ENCODE measurements at places on chromosomes 11 and 22.

DNA sequence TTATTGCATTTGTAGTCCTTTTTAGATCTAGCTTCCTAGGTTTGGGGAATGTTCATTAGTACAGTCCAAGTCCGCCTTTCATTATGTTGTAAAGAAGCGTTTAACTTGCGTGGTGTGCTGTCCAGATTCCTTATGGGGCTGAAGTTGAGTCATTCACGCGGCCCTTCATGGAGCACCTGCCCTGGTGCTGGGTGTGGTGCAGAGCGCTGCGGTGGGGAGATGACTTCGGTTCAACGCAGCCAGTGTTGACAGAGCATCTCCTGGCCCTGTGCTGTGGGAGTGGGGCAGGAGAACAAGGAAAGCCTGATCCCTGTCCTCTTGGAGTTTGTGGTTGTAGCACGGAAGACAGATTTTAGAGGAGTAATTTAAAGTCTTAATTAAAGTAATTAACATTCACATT lies 152.0 kb downstream of the TBC1D22A start:
- no peak for DNase-seq

- no peak for DNase-seq
These were observed 141.4 kb downstream of the NTM start for GRCh38 chr11:131511794-131512193.

- DNase-seq, result peak; percentile 64
These were observed 8.6 kb downstream of the REXO2 start for GRCh38 chr11:114447892-114448291.

GRCh38 chr11:2955906-2956476 lies 26.8 kb upstream of the PHLDA2 start:
- DNase-seq, result no peak

DNA sequence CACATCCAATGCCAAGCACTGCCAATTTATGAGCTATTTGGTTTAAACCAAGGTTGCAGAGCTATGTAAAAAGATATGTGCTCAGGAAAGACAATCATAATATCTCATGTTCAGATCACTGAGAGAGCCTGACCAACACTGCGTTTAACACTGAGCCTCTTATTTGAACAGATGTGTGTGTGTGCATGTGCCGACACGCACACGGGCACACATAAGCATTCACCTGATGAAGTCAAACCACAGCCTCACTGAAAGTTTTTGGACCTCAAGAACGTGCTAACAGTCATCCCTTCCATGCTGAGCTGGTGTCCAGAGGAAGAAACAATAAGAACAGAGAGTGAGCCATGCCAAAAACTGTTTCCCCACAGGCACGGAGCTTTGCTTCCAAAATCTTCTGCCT lies 23.4 kb downstream of the HPS4 start:
- no peak for DNase-seq

DNA sequence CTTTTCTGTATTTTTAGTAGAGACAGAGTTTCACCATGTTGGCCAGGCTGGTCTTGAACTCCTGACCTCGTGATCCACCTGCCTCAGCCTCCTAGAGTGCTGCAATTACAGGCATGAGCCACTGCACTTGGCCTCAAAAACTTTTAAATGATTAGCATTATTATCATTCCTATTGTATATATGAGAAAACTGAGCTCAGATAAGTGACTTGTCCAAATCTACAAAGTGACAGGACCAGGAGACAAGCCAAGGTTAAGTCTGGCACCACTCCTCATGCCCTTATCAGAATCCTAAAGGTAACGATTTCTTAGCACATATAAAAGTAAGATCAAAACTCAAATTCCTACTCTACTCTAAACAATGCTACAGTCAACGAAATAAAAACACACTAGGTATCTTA lies 32.2 kb upstream of the CHRNA10 start:
- DNase-seq, result no peak

GRCh38 chr11:122144752-122145151 lies 28.7 kb upstream of the BLID start:
- no peak for DNase-seq

- DNase-seq, result no peak
These were observed 1.4 kb upstream of the NXF1 start for GRCh38 chr11:62806611-62807121.

- no peak for DNase-seq
These were observed 87.1 kb upstream of the TMEM45B start for GRCh38 chr11:129728581-129728980.

DNA sequence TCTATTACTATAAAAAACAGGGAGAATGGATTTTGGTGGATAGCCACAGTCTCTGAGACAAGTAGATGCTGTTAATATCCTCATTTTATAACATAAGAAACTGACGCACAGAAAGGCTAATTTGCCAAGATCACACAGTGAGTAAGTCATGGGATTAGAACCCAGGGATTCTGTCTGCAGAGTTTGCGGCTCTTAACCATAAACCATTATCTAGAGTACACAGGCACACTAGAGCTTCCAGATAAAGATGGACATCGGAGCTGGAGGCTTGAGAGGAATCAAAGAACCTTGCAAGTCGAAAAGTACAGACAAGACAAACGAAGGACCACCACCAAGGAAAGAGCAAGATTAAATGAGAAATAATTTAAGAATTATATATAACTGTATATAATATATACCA lies 11.3 kb downstream of the LGALS12 start:
- DNase-seq, result no peak

- no peak for DNase-seq
These were observed 12.2 kb downstream of the MAFF start for GRCh38 chr22:38213990-38214301.

DNA sequence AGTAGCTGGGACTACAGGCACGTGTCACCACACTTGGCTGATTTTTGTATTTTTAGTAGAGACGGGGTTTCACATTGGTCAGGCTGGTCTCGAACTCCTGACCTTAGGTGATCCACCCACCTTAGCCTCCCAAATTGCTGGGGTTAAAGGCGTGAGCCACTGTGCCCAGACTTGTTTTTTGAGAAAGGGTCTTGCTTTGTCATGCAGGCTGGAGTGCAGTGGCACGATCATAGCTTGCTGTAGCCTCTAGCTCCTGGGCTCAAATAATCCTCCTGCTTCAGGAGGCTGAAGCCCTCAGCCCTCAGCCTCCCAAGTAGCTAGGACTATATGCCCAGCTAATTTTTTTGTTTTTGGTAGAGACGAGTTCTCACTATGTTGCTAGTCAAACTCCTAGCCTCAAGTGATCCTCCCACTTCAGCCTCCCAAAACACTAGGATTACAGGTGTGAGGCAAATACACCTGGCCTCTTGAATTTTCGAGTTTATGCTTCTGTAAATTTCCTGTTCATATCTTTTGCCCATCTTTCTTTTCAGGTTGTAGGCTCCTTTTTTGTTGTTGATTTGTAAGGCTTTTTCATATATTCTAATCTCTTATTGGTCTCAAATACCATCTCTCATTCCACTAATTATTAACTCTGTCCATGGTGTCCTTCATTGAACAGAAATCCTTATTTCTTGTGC lies 3.4 kb upstream of the RBM4B start:
- DNase-seq, result no peak

Data from AG04449 (cell line).